Left ventricle myocardium superior (tissue), 1 donor: ENCODE measurements at places on chromosomes 1 and 21.

GRCh38 chr21:33256019-33256418 lies 10.1 kb upstream of the IL10RB start:
- no peak for DNase-seq

DNA sequence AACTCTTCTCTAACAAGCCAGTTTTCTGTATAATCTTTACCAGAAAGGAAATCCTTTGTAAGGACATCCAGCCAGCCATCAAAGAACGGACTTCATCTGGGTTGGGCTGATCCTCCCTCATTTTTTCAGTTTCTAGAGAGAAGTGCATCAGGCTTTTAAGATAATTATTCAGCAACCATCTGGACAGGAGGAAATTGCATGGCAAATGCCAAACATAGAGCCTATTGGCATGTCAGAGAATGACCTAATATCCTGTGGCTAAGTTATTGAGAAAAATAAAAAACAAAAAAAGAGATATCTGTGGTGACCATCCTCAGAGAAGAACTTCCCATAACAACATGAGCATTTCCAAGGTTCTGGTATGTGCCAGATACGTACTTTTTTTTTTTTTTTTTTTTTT lies 74.9 kb upstream of the BEND5 start:
- DNase-seq, result no peak

DNA sequence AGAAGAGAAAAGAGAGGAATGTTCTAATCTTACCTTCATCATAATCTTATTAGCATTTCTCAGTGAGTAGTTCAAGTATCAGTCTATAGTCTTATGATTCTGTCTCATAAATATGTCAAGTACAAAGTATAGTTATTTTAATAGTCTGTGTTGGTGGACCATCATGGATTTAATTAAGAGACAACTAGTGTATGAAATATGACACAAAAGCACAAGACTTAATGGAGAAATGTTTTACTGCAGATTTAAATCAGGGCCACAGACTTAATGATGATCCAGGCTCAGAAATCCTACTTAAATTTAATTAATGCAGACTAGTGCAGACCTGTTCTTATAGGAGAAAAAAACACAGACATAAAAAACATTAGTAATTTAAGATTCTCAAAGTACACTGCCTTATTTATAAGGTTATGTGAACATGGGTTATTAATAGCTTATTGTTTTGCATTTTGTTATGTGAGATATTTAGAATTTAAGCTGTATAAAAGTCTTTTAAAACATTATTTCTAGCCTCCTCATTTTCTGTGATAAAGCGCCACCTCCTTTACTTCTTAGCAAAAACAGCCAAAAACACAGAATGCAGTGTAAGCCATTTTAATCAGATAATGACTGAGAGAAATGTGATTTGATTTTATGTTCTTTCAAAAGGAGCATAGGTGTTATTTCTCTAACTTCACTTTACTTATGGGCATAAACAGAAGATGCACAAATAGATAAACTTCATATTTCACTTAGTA lies 255.0 kb upstream of the SNX7 start:
- no peak for DNase-seq

- DNase-seq, result no peak
Observed at GRCh38 chr1:230320804-230321203, 105.3 kb downstream of the PGBD5 start.

DNA sequence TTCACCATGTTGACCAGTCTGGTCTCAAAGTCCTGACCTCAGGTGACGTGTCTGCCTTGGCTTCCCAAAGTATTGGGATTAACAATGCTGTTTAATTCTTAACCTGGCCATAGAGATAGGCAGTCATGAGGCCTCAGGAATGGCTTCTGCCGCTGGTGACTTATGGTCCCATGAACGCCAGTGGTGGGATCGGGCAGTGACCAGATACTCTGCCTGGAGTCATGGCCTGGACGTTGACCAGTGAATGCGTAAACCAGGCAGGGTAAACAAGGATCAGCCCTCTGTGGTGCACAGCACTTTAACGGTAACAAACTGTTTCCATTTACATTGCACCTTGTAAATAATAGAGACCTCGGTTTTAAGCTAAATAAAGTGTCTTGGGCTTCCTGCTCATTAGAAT lies 23.0 kb downstream of the MTARC1 start:
- DNase-seq, result no peak

GRCh38 chr1:243236604-243237252 lies 18.4 kb downstream of the CEP170 start:
- DNase-seq, result no peak

DNA sequence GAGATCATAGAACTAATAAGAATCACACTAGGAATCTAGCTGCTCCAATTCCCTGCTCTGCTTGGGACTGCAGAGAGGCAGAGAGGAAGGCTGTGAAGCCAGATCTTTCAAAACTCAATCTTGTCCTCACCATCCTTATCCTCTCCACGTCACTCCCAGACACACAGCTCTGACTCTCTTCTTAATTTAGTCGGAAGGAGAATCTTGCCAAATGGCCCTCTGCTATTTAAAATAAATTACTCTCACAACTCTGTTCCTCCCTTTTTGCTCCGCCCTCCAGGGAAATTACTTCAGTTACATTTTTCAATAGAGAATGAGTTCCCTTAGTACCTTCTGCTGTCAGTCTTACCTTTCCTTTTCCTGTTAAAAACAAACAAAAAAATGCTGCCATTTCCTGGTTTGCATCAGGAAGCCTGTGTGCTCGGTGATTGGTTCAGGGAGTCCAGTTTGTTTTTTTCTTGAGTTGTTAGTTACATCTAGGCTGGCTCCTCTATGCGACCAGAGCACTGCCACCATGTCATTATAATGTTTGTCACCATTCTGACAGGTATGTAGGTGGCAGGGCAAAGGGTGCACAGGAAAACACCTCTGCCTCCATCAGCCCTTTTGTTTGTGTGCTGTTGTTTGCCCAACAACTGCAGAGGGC lies 80.1 kb downstream of the FCRL5 start:
- no peak for DNase-seq

GRCh38 chr21:37945036-37945435 lies 28.8 kb upstream of the KCNJ6 start:
- no peak for DNase-seq
